A375 (cell line): ENCODE measurements at places on chromosomes 7 and 10. TPM values are rescaled to one million over a fixed set of nuclear protein-coding genes. Genes with fewer than 3 reads are reported as not detected.

CACNB2 gene
- 0.13 and 0.19 TPM in 2 replicates for total RNA-seq

RAMP3 gene
- total RNA-seq, result not detected in 2 replicates

ZNF775 gene
- 3.1 and 3.8 TPM in 2 replicates for total RNA-seq

PRPS1L1 gene
- total RNA-seq, result not detected in 2 replicates

MBL2 gene
- 0.05 and 0.26 TPM in 2 replicates for total RNA-seq

AQP1 gene
- total RNA-seq, result 1.2 TPM in 2 replicates

PPP1R9A gene
- total RNA-seq, result 9.9 and 13.2 TPM in 2 replicates

LIPN gene
- not detected in 2 replicates for total RNA-seq

DEPP1 gene
- total RNA-seq, result 2.0 and 2.9 TPM in 2 replicates

SUPV3L1 gene
- 33.7 and 36.2 TPM in 2 replicates for total RNA-seq

COX19 gene
- total RNA-seq, result 13.1 and 14.7 TPM in 2 replicates

FFAR4 gene
- 0.08 TPM in 1 of 2 replicates, not detected in the other for total RNA-seq

SNCG gene
- 8.7 and 10.8 TPM in 2 replicates for total RNA-seq

CLCN1 gene
- not detected in 2 replicates for total RNA-seq

BNIP3 gene
- 120 and 153 TPM in 2 replicates for total RNA-seq

NXPH1 gene
- total RNA-seq, result not detected in 2 replicates

ZNF804B gene
- not detected in 2 replicates for total RNA-seq

UCN3 gene
- not detected in 2 replicates for total RNA-seq

BRAF gene
- 20.4 and 25.5 TPM in 2 replicates for total RNA-seq

WNT2 gene
- total RNA-seq, result not detected in 2 replicates

RGS10 gene
- 14.1 and 20.5 TPM in 2 replicates for total RNA-seq

GBX1 gene
- not detected in 2 replicates for total RNA-seq

HIP1 gene
- total RNA-seq, result 29.3 and 31.3 TPM in 2 replicates

GJD4 gene
- 0.27 TPM in 1 of 2 replicates, not detected in the other for total RNA-seq

LBX1 gene
- not detected in 2 replicates for total RNA-seq

POLL gene
- 22.9 and 27.6 TPM in 2 replicates for total RNA-seq

GLI3 gene
- total RNA-seq, result 4.0 and 5.5 TPM in 2 replicates

CRHR2 gene
- total RNA-seq, result not detected in 2 replicates

OSBPL3 gene
- 17.7 and 24.0 TPM in 2 replicates for total RNA-seq

ITGA8 gene
- total RNA-seq, result 0.03 TPM in 1 of 2 replicates, not detected in the other

SSC4D gene
- 0.64 and 0.75 TPM in 2 replicates for total RNA-seq

CPA1 gene
- total RNA-seq, result not detected in 2 replicates

JAZF1 gene
- 0.93 and 1.8 TPM in 2 replicates for total RNA-seq

ZNF518A gene
- total RNA-seq, result 8.9 and 11.0 TPM in 2 replicates

UNC5B gene
- 1.2 TPM in 2 replicates for total RNA-seq

AFAP1L2 gene
- total RNA-seq, result 8.9 and 10.6 TPM in 2 replicates

TMEM229A gene
- total RNA-seq, result not detected in 2 replicates

FAM25G gene
- total RNA-seq, result not detected in 2 replicates

LRRC18 gene
- total RNA-seq, result not detected in 2 replicates

PODXL gene
- 12.0 and 12.7 TPM in 2 replicates for total RNA-seq

PDLIM1 gene
- 11.4 and 11.6 TPM in 2 replicates for total RNA-seq

TUBB8 gene
- total RNA-seq, result not detected in 2 replicates

HERC4 gene
- total RNA-seq, result 10.3 and 13.0 TPM in 2 replicates
